ENCODE measurements at places on chromosomes 4 and X.

- DNase-seq, result no peak
Measured at GRCh38 chr4:87120411-87121162, 99.8 kb downstream of the KLHL8 start.

GRCh38 chr4:48375651-48376304, 34.4 kb downstream of the SLAIN2 start:
- no peak for DNase-seq

GRCh38 chr4:6492861-6493657, 20.6 kb upstream of the PPP2R2C start:
- no peak for DNase-seq

DNA sequence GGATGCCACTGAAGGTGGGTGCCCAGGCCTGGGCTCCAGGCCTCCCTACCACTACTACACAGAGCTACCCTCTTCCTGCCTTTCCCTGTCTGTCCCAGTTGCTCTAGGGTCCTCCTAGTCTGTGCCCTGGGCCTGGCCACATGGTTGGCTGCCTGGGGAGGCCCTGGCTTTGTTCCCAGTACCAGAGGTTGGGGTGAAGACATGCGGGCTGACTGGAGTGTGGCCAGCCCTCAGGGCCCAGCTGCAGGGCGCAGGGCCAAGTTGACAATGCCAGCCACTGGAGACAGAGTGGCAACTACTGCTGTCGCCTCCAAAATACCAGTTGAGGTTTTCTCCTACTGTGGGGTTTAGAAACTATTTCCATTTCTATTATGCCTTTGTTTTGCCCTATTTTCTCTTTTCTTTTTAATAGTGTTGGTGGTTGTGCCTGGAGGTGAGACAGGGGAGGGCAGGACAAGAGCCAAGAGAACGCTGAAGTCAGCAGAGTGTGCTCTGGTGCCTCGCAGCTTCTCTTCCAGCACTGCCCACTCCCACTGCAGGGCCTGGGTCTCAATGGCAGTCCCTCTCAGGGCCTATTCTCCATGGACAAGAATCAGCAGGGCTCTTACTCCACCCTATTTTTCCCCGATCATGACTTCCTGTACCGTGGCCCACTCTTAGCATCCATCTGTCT, 32.2 kb upstream of the XPNPEP2 start:
- DNase-seq, result peak; percentile 25

- DNase-seq, result no peak
Measured at GRCh38 chr4:105991726-105992125, 96.5 kb downstream of the NPNT start.

DNA sequence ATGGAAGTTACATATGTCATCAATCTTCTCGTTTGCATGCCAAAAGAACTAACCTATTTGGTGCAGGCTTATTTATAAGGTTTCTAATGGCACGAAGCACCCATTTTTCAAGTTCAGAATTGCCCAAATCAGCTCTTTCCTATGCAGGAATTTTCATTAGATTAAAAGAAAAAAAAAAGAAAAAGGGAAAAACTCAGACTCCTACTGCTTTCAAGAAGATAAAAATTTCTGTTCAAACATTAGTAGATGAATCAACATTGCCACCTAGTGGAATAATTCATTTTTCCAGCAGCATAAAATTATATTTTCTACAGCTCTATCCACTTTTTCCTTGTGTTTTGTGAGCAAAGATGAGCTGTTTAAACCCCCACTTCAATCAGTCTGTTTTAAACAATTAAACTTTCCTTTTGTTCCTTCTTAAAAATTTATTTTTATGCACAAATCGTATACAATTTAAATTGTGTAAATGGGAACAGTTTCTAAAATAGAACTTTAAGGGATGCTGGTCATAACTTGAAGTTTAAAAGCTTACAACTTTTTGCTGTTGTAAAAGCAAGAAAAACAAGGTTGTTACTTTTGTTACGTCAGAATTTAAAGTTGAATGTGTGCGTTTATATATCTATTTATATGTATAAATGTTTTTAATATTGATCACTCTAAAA, 309.9 kb downstream of the ARAP2 start:
- DNase-seq, result peak; percentile 90

DNA sequence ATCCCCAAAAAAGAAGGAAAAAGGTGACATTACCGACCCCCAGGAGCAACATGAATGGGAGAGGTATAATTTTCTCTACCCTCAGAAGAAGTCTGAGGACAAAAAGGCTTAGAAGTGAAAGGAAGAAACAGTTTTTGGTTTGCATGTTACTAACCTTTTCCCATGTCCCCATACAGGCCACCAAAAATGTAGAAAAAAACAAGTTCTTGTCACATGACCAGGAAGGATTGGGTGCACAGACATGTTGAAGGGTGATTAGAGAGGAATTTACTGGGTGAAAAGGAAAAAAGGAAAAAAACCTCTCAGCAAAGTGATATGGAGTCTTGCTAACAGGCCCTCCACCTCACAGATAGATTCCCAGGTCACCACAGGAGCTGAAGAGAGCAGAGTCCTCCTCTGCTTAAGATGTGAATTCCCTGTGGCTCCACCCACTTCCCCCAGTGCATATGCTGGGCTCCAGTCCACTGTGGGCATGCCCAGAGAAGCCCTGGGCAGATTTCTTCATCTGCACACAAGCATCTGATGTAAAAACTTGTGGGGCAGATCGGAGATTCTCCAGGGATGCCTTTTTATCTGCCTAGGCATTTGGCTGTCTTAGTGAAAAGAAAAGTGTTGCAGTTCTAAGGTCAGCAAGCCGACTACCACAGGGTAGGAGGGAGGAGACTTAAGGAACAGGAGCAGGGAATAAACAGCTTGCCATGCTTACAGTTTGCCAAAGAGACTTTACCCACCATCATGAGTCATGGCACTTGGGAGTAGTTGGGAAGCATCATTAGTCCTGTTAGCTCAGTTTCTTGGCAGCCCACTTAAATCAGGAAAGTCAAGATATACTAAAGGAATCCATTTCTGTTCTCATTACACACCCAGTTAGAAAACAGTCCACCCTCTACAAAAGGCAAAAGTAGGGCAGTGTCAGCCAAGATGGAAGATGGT, 25.0 kb upstream of the PASD1 start:
- DNase-seq, result no peak

DNA sequence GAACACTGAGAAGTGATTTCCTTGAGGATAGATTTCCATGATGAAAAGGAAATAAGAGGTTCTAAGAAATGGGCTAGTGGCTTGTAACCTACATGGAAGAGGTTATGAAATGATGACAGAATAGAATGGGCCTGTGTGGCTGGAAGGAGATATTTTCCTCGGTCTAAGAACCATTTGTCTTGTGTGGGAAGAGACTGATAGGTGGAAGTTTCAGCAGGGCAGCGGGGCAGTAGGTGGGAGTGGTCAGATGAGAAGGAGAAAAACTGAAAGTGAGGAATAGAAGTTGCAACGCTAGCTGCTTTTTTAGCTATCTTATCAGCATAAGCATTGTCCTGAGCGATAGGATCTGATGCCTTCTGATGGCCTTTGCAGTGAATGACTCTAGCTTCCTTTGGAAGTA, 211.4 kb upstream of the GALNT7 start:
- no peak for DNase-seq

DNA sequence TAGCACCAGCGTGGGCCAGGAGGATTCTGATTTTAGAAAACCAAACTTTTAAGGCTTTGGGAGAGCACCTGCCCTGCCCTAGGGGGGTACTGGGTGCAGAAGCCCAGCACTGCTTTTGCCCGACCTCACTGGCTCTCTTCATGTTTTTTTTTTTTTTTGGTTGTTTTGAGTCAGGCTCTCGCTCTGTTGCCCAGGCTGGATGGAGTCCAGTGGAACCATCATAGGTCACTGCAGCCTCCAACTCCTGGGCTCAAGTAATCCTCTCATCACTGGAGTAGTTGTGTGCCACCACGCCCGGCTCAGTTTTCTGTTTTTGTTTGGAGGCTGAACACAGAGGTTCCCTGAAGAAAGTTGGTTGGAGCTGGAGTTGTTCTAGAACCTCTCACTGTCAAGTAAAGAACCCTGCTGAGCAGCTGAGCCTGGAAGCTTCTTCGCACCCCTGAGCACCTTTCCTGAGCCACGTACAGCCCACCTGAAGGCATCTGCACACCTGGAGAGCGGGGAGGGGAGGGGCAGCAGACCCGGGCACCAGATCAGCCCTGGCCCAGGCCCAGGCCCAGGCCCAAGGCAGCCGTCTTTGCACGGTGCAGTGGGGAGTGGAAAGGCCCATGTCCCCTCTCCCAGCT, 49.5 kb downstream of the SHROOM2 start:
- peak; percentile 9 for DNase-seq

- no peak for DNase-seq
Measured at GRCh38 chr4:78069859-78070258, 12.7 kb downstream of the FRAS1 start.

DNA sequence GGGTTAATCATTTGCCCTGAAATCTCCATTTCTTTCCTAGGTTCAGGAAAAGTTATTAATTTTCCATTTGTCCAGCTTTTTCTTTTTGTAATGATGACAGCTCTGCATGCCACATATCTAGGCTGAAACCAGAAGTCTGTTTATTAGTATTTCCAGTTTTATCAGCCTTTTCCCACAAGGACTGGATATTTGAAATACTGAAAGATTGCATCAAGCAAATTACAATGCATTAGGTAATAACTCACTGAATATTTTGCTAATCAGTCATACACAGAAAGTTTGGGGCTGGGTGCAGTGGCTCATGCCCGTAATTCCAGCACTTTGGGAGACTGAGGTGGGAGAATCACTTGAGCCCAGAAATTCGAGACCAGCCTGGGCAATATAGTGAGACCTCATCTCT, 21.5 kb downstream of the SLC9A7 start:
- no peak for DNase-seq

- no peak for DNase-seq
Measured at GRCh38 chrX:29281078-29281742, 694.0 kb downstream of the IL1RAPL1 start.

All from brain (organoid and tissue), 16 donors.